BJ (cell line): ENCODE measurements at places on chromosomes 6 and 20.

DNA sequence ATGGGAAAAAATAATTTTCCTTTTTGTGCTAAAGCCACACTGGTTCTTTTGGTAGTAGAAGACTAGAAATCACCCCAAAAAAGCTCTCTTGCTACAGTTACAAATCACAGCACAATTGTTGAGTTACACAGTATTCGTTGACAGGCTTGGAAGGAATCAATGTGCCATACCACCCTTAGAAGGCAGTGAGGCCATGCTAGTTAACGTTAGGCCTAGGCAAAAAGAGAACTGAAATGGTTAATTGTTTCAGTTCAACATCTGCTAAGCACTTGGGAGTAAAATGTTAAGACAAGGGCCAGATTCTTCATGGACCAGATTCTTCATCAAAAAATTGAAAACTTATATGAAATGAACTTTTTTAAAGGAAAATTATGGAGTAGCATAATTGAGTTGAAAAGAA, 626.2 kb downstream of the UTRN start:
- no peak for DNase-seq

DNA sequence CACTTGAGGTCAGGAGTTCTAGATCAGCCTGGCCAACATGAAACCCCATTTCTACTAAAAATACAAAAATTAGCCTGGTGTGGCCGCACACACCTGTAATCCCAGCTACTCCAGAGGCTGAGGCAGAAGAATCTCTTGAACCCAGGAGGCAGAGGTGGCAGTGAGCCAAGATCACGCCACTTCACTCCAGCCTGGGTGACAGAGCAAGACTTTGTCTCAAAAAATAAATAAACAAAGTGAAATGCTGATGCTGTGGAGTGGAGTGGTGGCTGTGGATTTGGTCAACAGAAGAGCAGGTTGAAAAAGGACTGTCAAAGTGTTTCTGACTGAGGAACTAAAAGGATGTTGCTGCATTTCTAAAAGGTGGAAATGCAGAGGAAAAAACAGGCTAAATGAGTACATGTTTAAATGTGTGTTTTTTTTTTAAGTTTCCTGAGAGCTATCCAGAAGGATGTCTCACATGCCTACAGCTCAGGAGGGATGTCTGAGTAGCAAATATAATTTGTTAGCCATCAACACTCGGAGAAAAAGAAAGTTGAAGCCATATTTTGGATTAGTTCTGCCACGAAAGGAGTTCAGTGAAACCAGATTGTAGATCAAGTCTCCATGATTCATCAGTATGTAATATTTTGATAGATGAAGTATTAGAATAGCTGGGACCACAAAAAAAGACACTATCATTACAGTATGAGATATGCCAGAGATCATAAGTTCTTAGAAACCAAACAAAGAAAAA, 621.1 kb upstream of the ADGRB3 start:
- no peak for DNase-seq

DNA sequence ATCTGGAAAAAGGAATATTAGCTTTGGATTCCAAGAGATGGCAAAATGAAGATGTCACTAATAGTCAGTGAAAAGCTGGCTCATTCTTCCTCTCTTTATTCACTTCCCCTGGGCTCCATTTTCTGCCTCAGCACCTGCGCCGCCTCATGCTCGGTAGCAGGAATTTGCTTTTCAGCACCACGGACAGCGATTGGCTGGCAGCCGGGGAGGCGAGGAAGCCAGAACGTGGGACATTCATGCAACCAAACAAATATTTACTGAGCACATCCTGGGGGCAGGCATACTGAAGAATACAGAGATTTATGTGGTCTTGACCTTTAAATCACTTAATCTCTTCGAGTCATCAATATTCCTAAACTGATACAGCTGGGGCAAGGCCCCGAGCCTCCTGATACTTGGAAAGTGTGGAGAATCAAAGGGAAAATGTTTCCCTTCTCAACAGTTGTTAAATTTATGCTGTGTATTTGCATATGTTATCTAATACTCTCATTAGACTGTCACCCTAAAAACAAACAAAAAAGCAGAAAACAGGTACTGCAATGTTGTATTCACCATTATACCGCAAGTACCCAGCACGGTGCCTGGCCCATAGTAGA, 12.1 kb upstream of the PDYN start:
- no peak for DNase-seq

DNA sequence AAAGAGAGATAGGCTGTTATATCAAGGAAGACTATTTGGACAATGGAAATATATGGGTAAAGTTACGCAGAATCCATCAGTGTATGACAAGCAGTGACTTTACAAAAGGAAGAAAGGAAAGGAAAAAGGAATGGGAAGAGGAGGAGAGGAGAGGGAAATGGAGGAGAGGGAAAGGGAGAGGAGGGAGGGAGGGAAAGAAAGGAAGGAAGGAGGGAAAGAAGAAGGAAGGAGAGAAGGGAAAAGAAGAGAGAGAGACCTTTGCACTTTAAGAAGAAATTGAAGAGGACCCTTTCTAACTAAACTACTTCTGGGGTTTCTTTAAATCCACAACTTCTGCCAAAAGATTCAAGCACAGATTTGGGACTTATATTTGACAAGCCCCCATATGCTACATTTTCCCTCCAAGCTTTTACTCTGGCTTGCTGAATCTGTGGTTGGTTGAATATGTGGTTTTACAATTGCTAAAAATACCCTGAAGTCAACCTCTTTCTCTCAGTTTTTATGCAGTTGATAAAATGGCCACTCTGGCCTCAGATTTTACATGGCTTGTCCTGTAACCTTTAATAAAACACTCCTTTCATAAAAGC, 120.8 kb upstream of the RAB32 start:
- no peak for DNase-seq

GRCh38 chr20:62656197-62656918, 14.1 kb downstream of the SLCO4A1 start:
- DNase-seq: no peak

- DNase-seq: no peak
These were observed 284.1 kb upstream of the PLN start for GRCh38 chr6:118263921-118264486.
